Stimulated activated naive CD8-positive, alpha-beta T cell treated with anti-CD3 and anti-CD28 coated beads, Interleukin-15, amount 100 ng/mL, for 72 hours (primary cell): ENCODE measurements at places on chromosomes 4 and X.

GRCh38 chr4:139152249-139152648 is 24.8 kb downstream of the ELF2 start:
- no peak for DNase-seq

- DNase-seq: no peak
Measured at GRCh38 chrX:76931518-76931917, 504.0 kb downstream of the MAGEE1 start.

DNA sequence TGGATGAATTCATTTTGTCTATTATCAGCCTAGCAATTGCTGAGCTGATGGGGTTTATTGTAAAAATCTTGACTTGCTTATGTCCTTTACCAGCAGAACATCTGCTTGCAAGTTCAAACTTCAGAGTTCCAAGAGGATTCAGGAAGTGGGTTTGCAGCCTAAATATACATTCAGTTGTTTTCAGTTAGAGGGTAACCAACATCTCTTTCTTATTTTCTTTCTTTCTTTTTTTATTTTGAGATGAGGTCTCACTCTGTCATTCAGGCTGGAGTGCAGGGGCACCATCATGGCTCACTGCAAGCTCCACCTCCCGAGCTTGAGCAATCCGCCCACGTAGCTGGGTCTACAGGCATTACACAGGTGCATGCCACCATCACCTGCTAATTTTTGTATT is 31.4 kb upstream of the FHL1 start:
- no peak for DNase-seq

DNA sequence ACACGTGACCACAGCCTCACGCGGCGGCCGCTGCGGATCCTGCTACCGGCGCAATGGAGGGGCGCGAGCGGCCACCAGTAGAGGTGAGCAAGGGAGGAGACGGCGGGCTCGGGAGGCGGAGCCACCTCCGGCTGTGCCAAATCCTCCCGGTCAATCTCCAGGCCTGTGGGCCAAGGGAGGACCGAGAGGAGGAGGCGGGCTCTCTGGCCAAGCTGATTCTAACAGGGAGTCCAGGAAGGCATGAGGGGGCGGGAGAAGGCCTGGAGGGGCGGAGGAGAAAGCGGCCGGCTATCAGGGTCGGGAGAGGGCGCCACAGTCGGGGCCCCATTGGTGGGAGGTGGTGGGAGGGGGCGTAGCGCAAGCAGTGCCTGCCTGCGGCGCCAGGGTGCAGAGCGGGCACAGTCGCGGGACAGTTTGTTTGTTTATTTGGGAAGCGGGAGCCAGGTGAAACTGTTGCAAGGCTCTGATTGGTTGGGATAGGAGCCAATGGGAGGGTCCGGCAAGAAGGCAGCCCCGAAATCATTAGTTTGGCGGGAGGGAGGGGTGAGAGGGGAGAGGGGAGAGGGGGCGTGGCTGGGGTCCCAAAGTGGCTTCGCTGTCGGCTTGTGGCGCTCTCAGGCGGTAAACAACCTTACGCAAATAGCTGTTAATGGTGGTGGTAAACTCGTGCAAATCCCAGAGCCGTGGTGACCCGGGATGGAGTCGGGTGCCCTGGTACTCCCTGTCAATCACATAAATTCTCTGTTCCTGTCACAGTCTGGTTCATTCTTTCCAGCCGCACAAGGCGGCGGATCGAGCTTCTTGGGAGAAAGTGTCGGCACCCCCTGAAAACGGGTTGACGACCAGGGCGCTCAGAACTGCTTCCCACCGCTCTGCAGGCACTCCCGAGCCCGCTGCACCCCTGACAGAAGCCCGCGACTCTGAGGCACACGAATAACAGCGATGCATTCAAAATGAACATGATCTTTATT is at the start of gene IRS4:
Gene IRS4, minus strand, starts transcription at position 55 of the 971 bp plus-strand sequence.
- DNase-seq: no peak

- DNase-seq: peak; percentile 21
Measured at GRCh38 chr4:80073473-80074008, 512 bp upstream of the ANTXR2 start.

DNA sequence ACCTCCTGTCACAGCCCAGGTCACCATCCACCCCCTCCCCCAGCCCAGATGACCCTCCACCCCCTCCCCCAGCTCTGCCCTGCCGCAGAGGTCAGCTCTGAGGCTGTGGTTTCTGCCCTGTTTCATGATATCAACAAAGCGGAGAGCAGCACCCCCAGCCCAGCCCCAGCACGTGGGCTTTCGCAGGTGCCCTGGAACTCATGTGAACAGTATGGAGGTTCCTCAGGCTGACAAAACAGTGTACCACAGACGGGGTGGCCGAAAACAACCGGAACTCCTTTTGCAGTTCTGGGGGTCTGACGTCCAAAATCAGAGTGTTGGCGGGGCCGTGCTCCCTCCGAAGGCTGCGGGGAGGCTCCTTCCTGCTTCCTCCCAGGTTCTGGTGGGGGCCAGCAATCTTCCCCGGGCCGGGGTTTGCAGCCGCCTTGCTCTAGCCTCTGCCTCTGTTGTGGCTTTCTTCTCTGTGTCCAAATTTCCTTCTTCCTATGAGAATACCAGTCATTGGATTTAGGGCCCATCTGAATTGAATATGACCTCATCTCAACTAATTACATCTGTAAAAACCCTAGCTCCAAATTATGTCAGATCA is 7.9 kb upstream of the PSAPL1 start:
- no peak for DNase-seq

DNA sequence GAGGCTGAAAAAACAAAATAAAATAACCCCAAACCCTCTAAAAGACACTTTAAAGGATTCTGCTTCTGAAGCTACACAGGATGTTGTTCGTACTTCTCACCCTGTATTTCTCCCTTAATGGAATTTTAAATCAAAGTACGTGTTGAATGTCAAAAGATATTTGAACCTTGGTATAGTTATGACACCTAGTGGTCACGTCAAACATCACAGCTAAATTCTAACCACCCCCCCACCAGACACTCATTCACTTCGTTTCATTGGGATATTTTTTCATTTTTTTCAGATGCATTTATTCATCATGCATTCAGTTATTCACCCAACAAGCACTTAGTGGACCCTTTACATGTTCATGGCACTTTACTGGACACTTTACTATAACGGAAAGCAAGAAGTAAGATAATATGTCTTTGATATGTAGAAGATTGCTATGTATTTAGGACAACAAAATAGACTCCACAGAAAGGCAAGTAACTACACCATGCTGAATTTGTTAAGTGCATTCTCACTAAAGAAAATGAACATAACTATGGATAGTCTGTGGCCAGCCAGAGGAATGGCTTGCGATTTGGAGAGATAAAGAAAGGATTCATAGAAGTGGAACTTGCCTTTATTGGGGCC is 62.5 kb upstream of the GPR174 start:
- peak; percentile 23 for DNase-seq

GRCh38 chrX:144494074-144494473 is 610.2 kb downstream of the UBE2NL start:
- no peak for DNase-seq

- DNase-seq: no peak
Measured at GRCh38 chrX:150047818-150048217, 109.5 kb upstream of the EOLA2 start.

DNA sequence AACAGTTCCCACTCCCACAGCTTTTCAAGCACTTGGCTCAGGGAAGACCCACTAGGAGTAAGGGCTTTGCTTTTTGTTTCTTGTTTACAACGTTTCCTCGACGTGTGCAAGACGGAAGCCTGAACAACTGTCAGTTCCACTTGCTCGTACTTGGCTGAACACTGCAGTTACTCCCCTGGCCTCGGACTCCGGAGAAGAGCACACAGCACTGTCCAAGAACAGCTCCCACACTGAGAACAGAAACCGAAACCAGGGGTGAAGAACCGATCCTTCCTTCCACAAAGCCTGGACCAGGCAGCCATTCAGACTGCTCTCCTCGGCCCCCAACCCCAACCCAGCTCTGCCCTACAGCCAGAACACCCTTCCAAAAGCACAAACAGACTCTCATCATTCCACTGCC is 25.5 kb downstream of the IRF2 start:
- no peak for DNase-seq

DNA sequence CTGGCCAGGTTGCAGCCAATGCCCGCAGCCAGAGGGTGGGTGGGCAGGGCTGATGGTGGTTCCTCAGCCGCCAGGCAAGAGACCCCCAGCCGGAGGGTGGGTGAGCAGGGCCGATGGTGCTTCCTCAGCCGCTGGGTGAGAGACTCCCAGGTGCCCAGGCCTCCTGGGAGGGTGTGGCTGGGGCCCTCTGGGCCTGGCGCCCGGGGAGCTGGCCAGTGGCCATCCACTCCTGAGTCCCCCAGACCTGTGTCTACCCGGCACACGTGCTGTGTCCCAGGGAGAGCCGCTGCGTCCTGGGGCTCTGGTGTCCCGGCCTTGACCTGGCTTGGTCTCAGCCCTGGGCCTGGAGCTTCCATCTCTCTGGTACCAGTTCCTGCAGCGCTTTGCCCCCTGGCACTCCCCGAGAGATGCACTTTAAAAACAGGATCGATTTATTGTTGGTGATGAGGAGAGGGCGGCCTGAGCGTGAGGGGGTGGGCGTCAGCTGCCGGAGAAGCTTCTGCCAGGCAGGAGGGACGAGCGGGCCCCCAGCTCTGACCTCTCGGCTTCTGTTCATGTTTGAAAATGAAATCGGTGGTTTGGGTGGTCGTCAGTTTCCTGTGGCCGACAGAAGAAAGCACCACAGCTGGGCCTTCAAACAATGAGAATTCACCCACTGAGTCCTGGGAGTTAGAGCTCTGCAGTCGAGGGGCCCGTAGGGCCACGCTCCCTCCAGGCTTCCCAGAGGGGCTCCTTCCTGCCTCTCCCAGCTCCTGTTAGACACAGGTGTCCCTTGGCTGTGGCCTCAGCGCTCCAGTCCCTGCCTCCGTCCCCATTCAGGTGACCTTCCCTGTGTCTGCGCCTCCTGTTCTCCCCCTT is 6.5 kb downstream of the DOK7 start:
- no peak for DNase-seq

- no peak for DNase-seq
Measured at GRCh38 chr4:143095447-143095846, 89.3 kb upstream of the USP38 start.

DNA sequence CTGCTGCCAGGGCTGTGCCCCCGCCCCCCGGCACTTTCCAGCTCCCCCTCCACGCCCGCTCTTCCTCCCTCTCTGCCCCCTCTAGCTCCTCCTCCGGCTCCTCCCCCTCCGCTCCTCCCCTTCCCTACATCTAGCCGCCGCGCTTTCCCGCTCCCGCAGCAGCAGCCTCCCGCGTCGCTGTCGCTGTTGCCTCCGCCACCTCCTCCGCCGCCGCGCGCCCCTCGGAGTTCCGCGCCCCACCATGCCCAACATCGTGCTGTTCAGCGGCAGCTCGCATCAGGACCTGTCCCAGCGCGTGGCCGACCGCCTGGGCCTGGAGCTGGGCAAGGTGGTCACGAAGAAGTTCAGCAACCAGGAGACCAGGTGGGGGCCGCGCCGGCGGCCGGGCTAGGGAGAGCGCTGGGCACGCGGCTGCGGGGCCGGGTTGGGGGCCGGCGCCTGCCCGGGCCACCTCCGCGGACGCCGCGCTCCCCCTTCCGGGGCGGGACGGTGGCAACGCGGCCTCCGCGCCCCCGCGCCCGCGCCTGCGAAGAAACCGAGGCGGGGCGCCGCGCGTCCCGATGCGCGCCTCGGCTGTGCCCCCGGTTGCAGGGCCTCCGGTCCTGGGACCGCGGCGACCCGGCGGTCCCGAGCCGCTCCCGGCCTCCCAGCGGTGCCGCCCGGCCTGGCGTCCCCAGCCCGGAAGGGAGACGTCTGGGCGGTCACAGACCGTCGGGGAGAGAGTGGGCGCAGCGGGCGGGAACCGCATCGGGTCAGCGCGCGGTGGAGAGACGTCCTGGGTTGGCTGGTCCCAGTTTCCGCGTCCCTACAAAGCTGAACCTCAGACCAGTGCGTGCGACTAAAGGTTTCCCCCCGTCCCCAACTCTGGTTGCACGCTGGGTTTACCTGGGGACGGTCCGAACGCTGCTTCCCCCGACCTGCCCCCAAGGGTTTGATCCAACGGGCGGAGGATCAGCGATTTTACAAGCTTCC is at the start of gene PRPS2:
Gene PRPS2, plus strand, starts transcription at position 156 of the 972 bp plus-strand sequence. Its CDS starts 86 bp downstream, at position 242.
- peak; percentile 60 for DNase-seq

DNA sequence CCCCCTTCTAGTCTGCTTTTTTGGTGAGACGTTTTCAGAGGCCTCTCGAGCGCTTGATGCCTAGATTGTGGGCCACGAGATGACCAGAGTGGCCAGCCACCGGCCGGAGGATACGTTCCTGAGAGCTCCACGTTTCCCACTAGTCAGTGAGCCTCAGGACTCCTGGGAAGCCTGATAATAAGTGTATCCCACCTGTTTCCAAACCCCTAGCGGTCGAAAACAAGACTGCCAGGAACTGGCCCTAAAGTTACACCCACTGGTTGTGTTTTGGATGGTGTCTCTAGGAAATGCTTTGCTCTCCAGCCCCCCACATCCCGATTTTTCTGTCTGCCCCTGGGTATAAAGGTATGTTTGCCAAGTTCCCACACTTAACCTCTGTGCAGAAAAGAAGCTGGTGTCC is 4.6 kb upstream of the RS1 start:
- no peak for DNase-seq

DNA sequence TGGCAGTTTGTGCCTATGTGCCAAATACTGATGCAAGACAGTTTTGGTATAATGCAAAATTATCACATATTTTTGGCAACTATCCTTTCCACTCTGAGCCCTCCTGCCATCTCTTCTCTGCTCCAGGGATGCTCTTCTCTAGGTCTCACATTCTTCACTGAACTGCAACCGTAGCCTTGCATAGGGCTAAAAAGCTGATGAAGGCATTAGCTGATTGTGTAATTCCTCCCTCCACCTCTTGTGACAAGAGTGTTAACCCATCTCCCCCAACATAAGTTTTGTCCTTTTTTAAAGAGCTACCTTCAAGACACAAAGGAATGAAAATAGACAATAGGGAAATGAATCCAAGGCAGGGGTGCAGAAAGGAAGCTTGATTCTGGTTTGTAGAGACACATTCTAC is 33.1 kb upstream of the ANK2 start:
- DNase-seq: no peak

DNA sequence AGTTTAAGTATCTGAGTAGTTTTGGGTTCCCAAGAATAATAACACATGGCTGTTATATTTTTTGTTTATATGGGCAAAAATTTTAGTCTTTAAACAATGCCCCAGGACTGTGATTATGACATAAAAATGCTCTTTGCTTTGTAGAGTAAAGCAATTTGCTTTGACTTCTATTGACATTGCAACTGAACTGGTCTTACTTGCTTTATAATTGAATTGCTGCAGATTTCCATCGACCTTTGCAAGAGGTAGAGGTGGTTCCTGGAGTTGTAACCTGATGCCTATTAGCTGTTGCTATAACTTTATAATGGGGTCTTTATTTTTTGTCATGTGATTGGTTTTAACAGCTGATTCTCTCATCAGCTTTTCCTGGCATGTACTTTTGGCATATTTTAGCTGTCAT is 302.9 kb downstream of the ARHGAP10 start:
- DNase-seq: no peak

DNA sequence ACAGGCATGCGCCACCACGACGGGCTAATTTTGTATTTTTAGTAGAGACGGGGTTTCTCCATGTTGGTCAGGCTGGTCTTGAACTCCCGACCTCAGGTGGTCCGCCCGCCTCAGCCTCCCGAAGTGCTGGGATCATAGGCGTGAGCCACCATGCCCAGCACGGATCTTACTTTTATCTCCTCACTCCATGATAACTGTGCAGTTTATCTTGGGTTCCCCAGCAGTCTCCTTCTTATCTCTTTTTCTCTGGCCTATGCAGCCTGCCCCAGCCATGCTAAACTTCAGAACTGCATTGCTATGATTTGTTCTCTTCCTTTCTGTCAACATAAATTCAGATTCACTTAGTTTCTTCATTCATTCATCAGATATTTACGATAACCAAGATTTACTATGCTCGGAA is 22.4 kb downstream of the PAGE1 start:
- DNase-seq: no peak
